ENCODE measurements at places on chromosomes 12 and 14.

- no peak for DNase-seq
Measured at GRCh38 chr12:58314610-58315009, 373.2 kb downstream of the ATP23 start.

- DNase-seq: no peak
Measured at GRCh38 chr12:124694846-124695497, 127.6 kb upstream of the NCOR2 start.

DNA sequence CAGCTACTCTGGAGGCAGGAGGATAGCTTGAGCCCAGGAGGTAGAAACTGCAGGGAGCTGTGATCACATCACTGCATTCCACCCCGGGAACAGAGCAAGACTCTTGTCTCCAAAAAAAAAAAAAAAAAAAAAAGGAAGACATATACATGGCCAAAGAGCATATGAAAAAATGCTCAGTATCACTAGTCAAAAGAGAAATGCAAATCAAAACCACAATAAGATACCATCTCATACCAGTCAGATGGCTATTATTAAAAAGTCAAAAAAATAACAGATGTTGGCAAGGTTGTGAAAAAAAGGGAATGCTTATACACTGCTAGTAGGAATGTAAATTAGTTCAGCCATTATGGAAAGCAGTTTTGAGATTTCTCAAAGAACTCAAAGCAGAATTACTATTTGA, 174.8 kb upstream of the ATF7IP start:
- no peak for DNase-seq

GRCh38 chr12:124538194-124539082, 29.0 kb downstream of the NCOR2 start:
- no peak for DNase-seq

DNA sequence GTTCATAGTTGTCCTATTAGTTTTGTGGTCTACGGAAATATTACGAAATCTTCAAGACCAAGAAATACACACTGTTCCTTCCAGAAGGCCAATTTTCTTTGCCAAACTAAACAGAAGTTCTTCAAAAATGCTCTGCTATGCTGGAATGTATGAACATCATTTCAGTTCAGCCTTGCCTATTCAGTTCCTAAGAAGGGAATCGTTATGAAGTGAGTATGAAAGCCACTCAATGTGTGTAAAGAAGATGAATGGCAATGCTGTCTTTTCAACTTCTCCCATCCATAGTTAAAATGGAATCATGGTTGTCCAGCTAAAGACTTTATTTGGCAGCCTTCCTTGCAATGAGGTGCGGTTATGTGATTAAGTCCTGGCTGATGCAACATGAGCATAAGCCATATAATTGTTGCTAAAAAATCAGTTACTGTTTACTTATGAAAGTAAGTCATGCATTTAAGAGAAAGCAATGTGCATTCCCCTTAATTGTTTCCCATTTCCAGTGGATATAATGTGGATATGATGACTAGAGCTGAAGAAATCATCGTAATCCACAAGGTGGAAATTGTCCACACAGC, 73.8 kb upstream of the PTPRR start:
- DNase-seq: no peak
